ENCODE measurements at places on chromosomes 2 and 18.
A peak's percentile ranks its signal among the peaks of the same experiment; 100 is the strongest.

- DNase-seq, result no peak
These were observed 297.4 kb upstream of the GCFC2 start for GRCh38 chr2:76008001-76008702.

GRCh38 chr2:178480227-178481181, at the start of gene PLEKHA3:
Gene PLEKHA3, plus strand, starts transcription at chr2:178480457. Its CDS starts 413 bp downstream, at chr2:178480870.
- peak; percentile 96 for DNase-seq

GRCh38 chr2:230794497-230794896, 70.2 kb upstream of the ITM2C start:
- DNase-seq, result no peak

DNA sequence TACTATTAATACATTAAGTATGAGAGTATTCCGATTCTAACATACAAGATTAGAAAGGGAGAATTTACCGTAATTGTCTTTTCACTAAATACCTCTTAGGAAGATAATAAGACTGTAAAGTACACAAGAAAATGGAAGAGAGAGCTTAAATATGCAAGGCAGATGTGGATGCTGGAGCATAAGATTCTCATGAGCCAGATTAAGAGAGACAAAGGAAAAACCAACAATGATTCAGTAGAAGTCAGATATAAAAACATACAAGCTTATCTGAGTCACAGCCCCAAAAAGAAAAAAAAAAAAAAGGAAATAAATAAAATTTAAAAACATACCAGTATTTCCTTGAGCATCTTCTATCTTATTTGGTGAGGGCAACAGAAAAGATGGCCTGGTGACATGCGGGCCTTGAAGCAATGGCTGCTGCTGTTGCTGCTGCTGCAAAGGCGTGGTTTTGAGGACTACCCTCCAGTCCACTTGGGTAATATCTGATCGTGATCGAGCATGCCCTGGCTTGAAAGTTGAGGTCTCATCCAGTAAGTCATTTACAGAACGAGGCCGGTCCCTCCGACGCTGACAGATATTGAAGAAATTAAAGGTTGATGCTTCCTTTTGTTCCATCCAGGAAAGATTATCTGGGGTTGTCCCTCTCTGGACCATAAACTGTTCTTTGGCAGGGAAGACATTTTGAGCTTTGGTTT, 24.5 kb downstream of the PLEKHM3 start:
- DNase-seq, result no peak

GRCh38 chr2:159010340-159010739, 41.9 kb downstream of the TANC1 start:
- no peak for DNase-seq

DNA sequence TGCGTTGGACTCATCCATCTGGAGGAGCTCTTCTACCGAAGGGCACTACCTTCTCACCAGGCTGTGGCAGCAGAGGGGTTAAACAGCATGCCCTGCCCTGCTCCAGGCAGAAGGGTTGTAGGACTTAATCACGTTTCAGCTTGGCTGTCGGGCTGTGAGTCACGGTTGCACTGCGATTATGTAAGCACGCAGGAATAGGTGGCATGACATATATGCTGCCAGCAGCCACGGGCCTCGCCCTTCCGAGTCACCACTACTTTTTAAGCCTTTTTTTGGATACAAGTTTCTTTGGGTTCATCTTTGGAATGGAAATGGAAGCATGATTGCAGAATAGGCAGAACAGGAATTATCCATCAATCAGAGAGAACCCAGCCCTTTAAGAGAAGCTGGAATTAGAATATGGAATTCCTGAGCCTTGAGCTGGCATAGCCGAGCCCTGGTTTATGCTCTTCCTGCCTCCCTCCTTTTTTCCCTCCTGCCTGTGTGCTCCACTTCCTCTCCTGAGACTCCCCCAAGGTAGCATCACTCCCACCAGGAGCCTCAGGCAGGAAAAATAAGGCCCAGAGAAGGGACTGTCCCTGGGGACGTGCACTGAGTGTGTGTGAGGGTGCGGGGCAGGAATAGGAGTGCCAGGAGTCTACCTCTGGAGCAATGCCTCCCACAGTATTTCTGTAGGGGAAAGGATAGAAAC, 86.8 kb downstream of the SEMA4F start:
- DNase-seq, result peak; percentile 88

DNA sequence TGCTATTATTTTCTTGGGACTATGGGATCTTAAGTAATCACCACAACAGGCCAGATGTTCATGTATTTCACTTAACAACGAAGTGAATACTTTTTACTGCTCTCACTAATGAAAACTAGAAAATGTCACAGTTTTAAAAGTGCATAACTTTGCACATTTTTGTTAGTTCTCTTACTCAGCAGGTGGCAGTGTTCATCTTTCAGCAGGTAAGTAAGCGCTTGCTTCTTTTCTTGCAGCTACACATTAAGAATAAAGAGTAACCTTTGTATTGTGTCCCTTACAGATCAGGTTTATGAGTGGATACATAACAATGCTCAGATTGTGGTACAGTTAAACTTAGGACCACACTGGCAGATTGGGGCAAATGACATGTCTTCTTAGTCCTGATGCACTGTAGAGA, 61.0 kb downstream of the DAW1 start:
- peak; percentile 8 for DNase-seq

DNA sequence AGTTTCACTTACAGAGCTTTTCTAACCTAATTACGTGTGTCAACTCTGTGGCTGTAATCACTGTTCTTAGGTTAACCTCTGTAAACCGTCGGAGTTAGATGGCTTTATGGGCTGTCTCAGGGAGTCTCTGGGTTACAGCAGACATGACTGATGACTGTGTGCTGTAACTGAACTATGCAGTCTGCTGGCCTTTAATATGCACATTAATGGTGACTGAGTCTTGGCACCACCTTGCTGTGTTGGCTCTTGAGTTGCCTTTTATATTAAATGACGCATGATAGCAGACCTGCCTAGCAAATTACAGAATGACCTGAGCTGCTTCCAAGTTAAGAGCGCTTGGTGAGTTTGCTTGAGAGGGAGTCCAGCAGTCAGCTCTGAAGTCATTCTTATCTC, 90.1 kb downstream of the ACKR3 start:
- DNase-seq, result no peak

- no peak for DNase-seq
These were observed 31.0 kb downstream of the CLIP4 start for GRCh38 chr2:29146197-29146596.

GRCh38 chr2:40260437-40260836, 191.5 kb downstream of the SLC8A1 start:
- DNase-seq, result no peak

DNA sequence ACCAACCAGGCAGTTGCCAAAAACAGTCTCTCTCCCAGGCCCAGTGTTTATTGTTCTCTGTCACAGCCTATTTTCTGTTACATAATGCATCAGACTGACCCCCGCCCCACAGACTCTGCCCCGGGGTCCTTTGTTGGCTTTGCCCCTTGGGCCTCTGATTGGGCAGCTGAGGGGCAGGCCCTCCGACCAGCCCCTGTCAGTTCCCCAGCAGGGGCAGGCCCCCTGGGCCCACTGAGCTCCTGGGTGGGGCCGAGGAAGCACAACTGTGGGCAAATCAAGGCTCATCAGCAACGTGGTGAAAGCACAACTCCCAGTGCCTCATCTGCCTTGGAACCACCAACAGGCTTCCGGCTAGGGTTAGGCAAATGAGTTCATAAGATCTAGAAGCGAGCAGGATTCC, 160.1 kb upstream of the MYCN start:
- no peak for DNase-seq

DNA sequence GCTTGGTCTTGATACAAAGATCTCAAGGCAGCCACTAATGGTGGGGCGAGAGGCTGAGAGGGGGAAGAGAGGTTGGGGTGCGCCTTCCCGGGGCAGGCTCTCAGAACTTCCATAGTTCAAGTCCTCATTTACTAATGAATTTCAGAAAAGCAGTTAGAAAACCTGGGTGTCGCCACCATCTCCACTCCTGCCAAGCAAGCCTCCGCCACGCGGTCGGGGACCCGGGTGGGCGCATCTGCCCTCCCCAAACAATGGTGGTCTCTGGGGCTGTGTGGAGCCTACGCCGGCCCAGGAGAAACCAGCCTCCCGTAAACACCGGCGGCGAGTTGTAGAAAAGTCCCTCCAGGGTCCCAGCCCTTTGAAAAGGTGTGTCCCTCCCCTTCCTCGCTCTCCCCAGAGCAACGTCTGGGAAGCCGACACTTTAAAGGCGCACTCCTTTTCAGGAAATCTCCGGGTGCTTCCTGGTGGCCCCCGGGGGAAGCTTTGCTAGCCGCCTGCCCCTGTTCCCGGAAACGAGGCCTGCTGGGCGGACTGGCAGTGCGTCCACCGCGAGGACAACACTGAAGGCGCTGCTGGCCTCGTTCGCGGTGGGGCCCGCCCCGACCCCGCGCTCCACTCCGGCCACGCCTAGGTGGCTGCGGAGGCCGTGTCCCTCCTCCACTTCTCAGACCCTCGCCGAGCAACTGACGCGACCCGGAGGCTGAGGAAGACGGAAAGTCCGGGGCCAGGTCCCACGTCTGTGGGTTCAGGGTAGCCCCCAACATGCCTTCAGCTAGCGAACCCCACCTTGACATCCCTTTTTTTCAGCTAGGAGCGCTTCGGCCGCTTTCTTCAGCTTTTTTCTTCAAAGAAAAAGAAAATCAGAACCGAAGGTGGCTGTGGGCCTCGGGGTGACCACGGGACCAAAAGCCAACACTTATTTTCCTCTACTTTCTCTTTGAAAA, 16.8 kb downstream of the EVX2 start:
- no peak for DNase-seq

- DNase-seq, result no peak
These were observed 104.0 kb downstream of the PRPF40A start for GRCh38 chr2:152613235-152613634.

- DNase-seq, result no peak
These were observed 6.8 kb downstream of the RAX start for GRCh38 chr18:59266459-59266858.

GRCh38 chr18:36757081-36757480, 71.7 kb downstream of the TPGS2 start:
- DNase-seq, result peak; percentile 37

GRCh38 chr18:32548688-32549087, 78.0 kb upstream of the GAREM1 start:
- DNase-seq, result no peak
